ENCODE measurements at places on chromosomes 11 and 22.

DNA sequence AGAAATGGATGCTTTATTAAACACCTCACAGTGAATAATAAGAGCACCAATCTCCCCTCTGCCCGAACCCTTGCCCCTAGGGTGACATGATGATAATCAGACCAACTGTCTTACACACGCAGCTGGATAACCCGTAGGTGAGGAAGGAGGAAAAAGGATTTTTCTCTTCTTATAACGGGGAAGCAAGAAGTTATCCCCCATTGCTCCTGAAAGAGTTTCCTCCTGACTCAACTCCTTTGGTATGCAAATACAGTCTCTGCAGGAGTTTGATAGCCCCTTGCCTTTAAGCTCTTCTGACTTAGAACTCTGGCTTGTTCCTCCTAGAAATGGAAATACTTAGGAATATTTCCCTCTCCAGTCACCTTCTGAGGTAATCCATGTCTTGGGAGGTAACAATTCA is 455.8 kb downstream of the TMEM135 start:
- DNase-seq, result no peak

DNA sequence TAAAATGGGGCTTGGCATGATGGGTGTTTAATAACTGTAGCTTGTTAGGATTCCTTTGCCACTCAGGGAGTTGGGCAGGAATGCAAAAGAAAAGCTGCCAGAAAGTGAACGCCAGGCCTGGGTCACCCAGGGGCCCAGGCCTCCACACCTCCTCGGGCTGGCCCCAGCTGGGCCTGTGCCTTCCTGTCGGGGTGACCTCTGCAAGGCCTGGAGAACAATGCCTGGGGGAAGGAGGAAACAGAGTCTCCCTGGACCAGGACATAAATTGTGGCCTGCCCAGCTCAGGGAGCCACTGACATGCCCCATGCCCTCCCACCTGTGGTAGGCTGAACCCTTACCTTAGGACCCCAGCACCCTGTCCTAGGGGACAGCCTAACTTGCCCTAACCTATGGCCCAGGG is 21.9 kb downstream of the MN1 start:
- no peak for DNase-seq

DNA sequence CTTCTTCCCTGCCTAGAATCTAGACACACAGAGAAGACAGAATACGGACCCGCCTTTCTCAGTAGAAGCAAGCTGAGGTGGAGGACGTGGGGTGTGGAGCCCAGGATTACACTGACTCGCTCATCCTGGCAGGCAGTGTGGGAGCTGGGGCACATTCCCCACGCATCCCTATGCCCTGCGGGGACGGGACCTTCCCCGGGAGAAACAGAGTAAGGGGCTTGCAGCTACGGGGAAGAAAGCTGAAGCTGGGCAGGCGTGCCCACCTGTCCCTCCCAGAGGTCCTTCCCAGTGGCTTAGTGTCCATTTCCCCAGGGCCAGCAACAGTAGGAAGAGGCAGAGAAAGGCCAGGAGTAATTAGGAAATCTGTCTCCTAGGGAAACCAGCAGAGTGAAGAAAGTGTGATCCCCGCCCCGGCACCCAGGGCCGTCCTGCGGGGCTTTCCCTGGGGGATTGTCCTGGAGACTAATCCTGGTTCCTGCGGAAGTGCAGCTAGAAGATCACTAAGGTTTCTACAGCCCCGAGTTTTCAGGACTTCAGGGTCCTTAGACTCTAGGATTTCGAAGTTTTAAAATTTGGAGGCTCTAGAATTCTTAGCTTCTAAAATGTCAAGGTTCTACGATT is 7.8 kb downstream of the DNAJB13 start:
- DNase-seq, result no peak

DNA sequence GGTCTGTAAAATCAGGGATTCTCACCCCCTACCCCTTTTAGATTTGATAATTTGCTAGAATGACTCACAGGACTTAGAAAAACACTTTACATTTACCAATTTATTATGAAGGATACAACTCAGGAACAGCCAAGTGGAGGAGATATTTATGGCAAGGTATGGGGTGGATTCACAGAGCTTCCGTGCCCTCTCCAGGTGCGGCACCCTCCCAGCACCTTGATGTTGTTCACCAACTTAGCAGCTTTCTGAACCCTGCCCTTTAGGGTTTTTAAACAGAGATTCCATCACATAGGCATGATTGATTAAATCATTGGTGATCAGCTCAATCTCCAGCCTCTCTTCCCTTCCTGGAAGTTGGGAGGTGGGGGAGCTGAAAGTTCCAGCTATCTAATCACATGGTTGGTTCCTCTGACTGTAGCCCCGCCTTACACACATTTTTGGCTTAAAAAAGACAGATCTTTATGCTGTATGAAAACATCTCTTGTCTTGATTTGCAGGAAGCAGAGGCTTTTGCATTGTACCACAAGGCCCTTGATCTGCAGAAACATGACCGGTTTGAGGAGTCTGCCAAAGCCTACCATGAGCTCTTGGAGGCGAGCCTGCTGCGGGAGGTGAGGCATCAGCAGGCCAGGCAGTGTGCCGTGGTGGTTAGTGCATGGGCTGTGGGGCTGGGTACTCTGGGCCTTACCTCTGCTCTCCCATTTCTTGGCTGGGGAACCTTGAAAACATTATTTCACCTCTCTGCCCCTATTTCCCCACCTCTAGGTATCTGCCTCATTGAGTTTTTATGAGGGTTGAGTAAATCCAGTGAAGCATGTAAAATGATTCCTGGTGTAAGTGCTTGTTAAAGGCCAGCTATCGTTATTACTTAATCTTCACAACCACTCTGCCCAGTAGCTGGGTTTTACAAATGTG is 27.0 kb downstream of the CABIN1 start:
- DNase-seq, result no peak

GRCh38 chr11:65640483-65641296 is 2.8 kb downstream of the SIPA1 start:
- DNase-seq, result no peak

- no peak for DNase-seq
These were observed 40.6 kb upstream of the KCNQ1OT1 start for GRCh38 chr11:2740275-2740940.

DNA sequence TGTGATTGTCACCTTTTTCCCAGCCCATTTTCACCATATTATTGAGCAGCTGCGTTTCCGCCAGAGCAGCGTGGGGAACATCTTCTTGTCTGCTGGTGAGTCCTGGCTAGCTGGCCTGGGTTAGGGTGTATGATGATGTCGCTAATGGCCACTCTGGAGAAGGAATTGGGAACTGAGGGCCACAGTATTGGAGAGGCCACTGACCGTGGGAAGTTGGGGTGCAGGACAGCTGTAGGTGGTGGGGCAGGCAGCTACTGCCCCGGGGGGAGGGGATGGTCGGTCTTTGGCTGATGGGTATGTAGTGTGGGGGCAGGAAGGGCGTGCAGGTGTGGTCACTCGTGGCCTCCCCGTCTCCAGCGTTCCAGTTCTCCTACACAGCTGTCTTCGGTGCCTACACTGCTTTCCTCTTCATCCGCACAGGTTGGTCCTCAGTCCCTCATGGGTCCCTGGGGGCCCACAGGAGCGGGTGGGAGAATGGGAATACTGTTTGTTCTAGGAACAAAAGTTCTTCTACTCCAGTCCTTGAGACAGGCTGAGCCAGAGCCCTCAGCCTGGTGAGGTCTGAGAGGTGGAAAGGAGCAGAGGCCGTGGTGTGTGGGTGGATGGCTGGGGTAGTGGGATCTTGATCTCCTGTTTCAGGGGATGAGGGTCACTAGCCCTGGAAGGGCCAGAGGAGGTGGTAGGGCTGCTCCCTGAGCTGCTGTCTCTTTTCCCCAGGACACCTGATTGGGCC is 2.1 kb downstream of the RCE1 start:
- DNase-seq, result no peak

- no peak for DNase-seq
These were observed 45.0 kb downstream of the IGLL1 start for GRCh38 chr22:23534851-23535717.

- DNase-seq, result no peak
These were observed 385.6 kb upstream of the LRRC4C start for GRCh38 chr11:41845066-41845465.

GRCh38 chr11:41499429-41499828 is 40.0 kb upstream of the LRRC4C start:
- no peak for DNase-seq

DNA sequence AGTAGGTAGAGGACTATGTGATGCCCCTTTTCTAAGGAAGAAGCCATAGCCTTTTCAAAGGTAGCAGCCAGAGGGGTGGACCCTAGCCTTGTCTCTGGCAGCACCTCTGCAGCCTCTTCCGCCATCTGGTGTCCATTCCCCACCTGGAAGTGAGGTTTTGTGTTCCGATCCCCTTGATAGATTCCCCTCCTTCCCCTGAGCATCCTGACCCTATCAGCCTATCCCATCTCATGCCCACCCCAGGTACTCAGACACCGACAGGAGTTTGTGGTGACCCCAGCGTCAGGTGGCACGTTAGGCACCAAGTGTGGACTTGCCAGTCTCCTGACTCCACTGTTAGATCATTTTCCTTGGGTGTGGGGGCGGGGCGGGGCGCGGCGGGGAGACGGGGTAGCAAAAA is 398 bp upstream of the FAM89B start:
- no peak for DNase-seq

- no peak for DNase-seq
These were observed 4.7 kb downstream of the FADS2 start for GRCh38 chr11:61832754-61833153.

DNA sequence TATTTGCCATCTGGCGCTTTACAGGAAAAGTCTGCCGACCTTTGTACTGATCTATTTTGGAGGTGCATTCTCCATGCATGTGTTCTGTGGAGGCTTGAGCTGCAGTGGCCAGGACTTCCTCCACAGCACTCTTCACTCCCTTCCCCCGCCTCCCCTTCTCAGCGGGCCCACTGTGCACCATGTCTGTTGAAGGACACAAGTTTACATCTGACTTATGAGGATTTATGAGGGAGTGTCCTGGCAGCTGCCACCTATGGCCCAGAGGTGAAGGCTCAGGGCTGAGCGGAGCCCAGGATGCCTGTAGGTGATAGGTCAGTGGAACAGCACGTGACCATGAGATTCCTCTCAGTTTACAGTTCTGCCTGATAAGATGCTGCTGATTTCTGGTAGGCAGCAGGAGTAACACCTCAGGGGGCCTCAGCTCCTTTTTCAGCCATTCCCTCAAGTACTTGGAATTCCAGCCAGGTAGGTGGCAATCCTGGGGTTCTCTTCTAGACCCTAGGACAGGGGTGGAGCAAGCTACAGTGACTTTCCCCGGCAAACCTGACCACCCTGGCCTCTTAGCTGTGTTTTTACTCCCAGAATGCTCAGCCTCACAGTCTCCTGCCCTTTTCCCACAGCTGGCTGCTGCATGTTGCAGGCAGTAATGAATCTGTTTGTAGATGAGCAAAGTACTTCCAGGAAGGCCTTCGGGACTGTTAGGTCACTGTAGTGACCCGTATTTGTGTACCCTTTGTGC is 59.9 kb downstream of the PPFIBP2 start:
- DNase-seq, result no peak

DNA sequence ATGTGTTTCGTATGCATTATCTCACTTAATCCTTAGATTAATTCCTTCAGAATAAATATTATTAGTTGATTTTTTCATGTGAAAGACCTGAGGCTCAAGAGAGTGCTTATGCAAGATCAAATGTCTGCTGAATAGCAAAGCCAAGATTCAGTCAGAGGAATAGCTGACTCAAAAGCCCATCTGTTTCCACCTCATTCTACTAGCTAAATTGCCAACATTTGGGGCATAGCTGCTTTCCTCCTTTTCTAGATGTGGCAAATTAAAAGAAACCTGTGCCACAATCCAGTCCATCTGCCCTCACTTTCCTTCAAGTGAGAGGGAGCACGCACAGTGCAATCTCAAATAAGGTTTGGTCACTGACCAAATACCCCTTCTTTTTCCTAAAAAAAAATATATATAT is 121.1 kb downstream of the PAX6 start:
- no peak for DNase-seq

GRCh38 chr11:64255135-64256128 is 4.1 kb downstream of the PLCB3 start:
- no peak for DNase-seq

DNA sequence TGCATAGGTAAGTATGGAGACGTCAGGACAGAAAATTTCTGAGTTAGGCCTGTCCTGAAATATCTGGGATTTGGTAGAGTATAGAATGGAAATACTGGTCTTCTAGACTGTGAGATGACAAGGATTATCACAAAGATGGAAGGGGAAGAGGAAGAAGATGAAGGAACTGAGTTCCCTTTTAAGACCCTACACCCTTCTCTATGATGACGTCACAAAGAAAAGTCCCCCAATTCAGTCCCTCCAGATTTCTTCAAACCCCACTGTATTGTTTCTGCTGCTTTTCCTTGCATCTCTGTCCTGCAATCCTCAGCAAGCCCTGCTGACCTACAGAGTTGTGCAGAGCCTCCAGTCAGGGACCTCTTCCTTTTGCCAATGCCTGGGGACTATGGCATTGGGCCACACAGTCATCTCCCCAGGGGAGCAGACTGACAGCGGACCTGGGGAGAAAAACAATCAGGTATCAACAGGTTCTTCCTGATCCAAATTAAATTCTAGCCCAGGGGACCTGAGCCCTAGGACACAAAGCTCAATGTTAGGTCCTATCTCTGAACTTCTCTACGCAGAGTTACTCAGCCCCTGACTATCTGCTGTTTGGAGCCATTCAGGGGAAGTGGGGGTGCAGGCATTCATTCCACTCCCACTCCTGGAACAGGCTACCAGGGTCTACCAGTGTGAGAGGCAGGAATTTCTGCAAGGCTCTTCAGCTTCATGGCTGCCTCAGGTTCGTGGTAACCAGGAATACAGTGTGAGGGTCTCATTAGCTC is 49.2 kb upstream of the POU2AF1 start:
- DNase-seq, result no peak

GRCh38 chr22:30891443-30891755 is 77.2 kb downstream of the MORC2 start:
- no peak for DNase-seq

GRCh38 chr22:46070215-46070802 is 80.0 kb upstream of the PPARA start:
- peak; percentile 22 for DNase-seq

- DNase-seq, result no peak
These were observed 531.7 kb downstream of the ETS1 start for GRCh38 chr11:128055576-128056217.

DNA sequence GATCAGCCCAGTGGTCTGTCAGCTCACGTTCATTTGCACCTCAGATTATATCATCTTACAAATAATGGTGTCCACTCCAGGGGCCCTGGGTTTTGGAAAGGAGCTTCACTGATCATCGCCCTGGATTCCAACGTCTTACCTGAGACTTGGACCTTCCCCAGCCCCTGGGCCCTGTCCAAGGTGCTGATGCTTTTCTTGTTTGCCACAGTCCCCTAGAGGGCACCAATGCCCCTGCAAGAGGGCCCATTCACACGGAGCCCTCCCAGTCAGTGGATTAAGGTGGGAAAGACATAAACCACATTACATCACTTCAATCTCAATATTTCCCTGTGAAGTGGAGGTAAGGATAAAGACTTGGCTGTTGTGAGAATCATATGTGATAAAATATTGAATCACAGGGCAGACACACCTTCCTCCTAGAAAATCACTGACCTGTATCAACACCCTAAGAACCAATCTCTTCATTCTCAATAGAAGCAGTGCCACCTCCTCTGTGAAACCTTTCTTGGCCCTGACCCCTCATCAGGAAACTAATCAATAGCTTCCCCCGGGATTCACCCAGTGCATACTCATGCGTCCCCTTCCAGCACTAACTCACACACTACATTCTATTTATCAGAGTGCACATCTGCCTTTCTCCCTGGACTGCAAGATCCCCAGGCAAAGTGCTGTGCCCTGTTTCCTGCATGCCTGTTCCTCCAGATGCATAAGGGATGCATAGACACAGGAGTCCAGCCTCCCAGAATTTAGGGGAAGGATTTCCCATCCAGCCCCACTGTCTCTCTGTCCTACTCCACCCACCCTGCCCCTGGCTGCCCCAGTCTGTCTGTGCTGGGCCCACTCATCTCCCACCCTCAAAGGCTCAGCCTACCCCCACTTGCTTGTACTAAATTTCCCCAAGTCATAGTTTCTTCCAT is 167.0 kb downstream of the BUD13 start:
- DNase-seq, result no peak
